ENCODE measurements at places on chromosomes 12 and 14.

DNA sequence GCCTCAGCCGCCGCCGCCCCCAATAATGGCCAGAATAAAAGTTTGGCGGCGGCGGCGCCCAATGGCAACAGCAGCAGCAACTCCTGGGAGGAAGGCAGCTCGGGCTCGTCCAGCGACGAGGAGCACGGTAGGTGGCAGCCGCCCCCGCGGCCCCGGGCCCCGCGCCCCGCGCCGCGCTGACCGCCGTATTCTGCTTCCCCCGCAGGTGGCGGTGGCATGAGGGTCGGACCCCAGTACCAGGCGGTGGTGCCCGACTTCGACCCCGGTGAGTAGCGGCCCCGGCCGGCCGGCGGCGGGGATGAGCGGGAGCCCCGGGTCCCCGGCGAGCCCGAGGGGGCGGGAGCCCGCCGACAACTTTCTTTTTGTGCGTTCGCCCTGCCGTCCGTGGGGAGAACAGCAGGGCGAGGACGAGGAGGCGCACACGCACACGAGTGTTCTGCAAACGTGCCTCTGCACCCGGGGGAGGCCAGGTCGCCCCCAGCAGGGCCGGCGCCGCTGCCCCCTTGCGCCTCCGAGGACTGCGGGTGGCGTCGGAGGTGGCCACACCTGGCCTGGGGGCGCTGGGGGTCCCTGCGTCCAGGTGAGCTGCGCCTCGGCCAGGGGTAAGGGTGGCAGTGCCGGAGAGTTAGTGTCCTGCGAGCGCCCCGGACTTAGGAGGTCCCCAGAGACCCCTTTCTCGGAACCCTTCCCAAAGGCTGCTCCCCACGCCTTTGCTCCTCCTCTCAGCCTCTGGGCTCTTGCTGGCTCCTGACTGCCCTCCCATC, 794 bp downstream of the RCOR1 start:
- DNase-seq: peak; percentile 59

GRCh38 chr12:105865886-105866285, 272.9 kb downstream of the NUAK1 start:
- DNase-seq: no peak

DNA sequence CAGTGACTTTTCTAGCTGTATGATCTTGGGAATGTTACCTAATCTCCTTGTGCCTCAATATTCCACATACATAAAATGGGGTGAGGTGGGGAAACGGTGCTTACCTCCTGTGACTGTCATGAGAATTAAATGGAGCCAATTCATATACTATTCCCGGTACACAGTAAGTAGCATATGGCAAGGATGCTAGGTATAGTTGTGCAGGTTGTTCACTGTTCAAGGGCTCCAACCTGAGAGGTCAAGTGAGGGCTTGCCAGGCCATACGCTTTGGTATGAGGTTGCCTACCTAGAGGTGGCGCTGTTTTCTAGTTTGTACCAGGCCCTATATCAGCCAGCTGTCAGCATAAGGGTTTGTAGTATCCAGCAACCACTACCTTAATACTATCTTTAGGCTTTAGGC, 3.6 kb upstream of the BATF start:
- DNase-seq: no peak

- no peak for DNase-seq
These were observed 26.4 kb downstream of the SIX1 start for GRCh38 chr14:60622917-60623257.

- DNase-seq: no peak
These were observed 9.7 kb downstream of the SCN8A start for GRCh38 chr12:51600721-51601120.

DNA sequence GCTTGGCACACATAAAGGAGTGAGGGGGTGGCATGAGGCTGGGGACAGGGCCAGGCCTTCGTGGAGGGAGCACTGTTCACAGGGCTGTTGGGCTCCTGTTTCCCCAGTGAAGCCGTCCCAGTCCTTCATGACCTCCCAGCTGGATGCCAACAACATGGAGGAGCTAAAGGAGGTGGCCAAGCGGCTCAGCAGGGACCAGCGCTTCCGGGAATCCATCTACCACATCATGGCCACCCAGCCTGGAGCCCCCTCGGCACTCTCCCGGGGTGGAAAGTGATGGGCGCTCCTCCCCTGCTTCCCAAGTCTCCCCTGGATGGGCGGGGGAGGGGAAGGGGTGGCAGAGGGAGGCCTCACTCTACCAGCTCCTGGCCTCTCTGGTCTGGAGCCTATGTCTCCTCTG, 43.6 kb downstream of the PLEKHD1 start:
- DNase-seq: no peak

GRCh38 chr12:23662966-23663365, 286.5 kb downstream of the SOX5 start:
- DNase-seq: no peak

DNA sequence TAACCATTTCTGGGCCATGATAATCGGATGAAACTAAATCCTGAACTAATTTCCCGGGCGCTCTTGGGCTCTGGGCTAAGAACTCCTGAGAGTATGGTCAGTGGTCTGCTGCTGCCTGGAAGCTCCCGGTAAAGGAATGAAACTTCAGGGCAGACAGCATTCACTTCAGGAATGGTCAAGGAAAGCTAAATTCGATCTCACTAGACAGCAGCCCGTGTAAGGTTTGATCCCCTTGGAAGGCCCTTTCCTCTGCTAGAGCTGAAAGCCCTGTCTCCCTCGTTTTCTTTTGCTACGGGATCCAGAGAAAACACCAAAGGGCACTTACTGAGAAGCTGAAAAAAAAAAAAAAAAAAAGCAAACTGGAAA, 680 bp downstream of the ASB8 start:
- no peak for DNase-seq

- no peak for DNase-seq
These were observed 81.0 kb downstream of the TMX1 start for GRCh38 chr14:51321036-51321435.

DNA sequence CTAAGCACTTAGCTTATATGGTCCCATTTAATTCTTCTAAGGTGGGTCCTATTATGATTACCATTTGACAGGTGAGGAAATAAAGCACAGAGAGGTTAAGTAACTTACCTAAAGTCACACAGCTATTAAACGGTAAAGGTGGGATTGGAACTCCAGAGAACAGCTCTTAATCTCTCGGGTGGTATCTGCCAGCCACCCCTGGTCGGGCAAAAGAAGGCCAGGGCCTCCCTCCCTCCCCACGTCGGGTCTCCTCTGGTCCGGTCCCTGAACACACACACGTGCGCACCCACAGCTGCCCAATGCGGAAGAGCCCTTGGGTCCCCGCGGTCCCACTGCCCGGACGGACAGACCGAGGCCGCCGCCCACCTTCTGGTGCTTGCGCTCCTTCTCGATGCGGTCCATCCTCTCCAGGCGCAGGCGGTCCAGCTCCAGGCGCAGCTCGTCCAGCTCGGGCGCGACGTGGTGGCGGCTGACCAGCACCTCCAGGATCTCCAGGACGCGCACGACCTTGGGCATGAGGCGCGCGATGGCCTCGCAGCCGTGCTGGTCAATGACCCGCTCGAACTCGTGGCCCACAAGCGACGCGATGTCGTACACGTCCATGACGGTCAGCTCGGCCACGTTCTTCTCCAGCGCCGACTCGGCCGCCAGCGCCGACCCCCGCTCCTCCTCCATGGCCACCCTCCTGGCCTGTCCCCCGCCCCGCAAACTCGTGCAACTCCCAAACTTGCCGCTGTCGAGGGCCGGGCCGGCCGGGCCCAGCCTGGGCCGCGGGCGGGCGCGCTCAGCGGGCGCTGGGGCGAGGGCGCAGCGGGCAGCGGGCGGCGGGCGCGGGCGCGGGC, 490 bp downstream of the RILPL1 start:
- DNase-seq: no peak

- peak; percentile 48 for DNase-seq
These were observed 962 bp downstream of the LEMD3 start for GRCh38 chr12:65170209-65170881.

GRCh38 chr14:42110167-42110566, 503.5 kb downstream of the LRFN5 start:
- no peak for DNase-seq

- DNase-seq: peak; percentile 17
These were observed 32.4 kb downstream of the FERMT2 start for GRCh38 chr14:52918486-52918885.

All from activated gamma-delta T cell treated with Interleukin-2 at 50 U/mL for 16 hours (primary cell).